ENCODE measurements at places on chromosomes 3 and 15.

GRCh38 chr3:172673210-172673679 is 37.6 kb downstream of the NCEH1 start:
- DNase-seq, result peak; percentile 78

GRCh38 chr15:57215326-57215725 is 161.0 kb upstream of the CGNL1 start:
- no peak for DNase-seq

DNA sequence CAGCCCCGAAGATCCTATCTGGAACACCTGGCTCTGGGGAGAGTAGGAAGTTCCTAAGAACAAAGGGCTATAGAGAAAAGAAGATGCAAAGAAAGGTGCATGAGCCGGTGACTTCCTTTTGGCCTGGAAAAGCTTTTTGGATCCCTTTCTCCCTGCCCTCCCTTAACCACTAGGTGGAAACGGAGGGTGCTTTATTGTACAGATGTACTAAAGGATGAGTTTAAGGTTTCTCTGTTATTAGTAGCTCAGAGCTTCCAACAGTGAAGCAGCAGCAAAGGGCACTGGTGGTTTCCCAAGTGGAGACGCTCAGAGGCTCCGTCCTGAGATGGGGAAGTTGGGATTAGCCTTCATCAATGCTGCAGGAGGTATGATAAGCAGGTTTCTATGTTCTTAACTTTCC is 5.9 kb upstream of the ADGRG7 start:
- DNase-seq, result peak; percentile 32

DNA sequence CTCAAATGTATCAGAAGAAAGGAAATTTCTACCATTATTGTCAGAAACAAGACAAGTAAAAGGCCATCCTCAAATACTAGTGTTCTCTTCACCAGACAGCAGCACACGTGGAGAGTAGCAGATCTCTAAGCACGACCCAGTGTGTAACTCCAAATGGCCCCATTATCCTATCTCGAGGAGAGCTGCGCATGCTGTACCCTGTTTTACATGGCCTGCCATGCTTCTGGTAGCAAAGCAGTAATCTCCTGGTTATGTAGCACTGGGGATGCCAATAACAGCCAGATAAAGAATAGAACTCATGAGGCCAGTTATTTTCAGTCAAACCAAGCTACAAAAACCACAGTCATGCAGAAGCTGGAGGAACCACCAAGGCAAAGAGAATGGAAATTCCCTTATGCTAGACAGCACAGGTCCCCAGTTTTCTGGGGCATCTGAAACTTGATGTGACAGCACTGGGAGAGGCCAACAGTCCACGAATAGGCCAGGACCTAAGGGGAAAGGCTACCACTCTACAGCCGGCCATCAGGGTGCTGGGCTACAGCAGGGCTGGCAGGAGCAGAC is 73.0 kb downstream of the LIPC start:
- no peak for DNase-seq

DNA sequence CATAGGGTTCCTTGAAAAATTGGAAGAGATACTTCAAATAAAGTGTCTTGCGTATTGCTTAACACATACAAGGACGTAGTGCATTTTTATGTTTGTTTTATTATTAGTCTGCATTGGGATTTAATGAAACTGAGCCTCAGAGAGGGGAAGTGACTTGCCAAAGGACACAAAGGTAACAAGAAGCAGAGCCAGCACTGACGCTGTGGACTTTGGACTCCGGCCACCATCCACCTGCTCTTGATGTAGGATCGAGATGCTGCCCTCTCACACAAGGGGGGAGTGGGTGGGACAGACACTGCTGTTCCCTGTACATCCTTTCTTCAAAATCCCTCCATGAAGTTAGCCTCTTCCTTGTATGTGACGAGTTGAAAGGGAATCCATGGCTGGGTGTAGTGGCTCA is 435.4 kb upstream of the RGMA start:
- no peak for DNase-seq

GRCh38 chr3:45546716-45547701 is 47.5 kb upstream of the LIMD1 start:
- DNase-seq, result peak; percentile 80

GRCh38 chr3:149970716-149971402 is at the start of gene PFN2:
Gene PFN2 (minus strand): TSS chr3:149970895. CDS start chr3:149970856, 39 bp downstream.
- DNase-seq, result peak; percentile 45

DNA sequence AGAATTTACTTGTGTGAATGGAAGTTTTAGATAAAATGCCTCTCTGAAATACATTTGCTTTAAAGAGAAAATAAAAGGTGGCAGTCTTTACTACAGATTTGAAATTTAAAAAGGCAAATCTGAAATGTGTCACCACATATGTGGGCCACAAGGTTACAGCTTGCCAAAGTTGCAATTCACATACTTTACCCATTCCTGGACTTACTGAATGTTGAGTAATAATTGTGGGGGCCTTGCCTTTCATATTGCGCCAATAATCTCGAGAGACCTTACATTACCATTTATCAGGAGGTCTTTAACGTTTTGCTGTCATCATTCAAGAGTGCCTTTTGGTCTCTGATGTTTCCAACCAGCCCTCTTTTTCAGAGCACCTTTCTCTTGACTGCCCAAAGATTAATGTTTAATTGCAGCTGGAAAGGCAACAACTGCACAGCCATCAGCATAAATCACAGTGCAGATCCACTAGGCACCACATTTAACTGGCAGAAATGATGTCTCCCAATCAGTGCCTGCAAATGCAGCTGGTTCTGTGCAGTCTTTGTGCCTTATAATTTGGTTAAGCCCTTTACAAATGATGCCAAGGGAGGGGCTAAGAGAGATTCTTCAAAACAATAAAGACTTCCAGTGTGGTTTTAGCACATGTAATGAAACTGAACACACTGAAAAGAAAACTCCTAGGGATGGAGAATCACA is 206.8 kb downstream of the MAGI1 start:
- DNase-seq, result no peak

- no peak for DNase-seq
Measured at GRCh38 chr3:115877615-115877899, 254.2 kb downstream of the GAP43 start.

DNA sequence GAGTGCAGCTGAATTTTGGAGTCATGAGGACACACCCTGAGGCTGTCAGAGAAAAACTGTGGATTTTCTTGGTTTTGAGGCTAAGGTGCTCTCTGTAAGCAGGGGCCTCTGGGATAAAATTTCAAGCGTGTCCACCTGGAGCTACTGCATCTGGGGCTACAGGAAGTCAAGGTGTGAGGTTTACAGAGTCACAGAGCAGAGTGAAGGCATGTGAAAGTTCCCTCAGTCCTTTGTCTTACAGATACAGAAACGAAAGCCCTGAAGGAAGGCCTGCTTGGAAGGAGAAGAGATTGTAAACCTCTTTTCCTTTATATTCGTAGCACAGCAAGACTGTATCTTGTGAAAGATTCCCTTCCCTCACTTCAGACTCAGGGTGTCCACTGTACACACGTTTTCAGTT is 138.6 kb downstream of the OPA1 start:
- DNase-seq, result no peak

GRCh38 chr15:88061452-88061851 is 195.1 kb downstream of the NTRK3 start:
- no peak for DNase-seq

DNA sequence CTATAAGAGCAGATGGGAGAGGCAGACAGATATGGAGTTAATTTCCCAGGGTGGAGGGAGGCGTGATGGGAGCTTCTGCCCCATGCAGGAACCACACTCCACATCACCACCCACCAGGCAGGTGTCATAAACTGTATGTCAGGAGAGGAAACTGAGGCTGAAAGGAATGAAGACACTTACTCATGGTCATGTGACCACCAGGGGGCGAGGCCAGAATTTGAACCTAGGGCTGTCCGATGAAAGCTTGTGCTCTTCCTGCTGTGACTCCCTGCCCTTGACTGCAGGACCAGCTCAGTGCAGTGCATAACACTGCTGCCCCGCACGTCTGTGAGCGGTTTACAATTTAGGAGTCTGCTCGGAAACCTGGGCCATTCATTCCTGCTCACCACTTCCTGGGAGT is 28.8 kb downstream of the NUP210 start:
- no peak for DNase-seq

GRCh38 chr3:46709157-46709654 is 8.0 kb downstream of the TMIE start:
- no peak for DNase-seq

DNA sequence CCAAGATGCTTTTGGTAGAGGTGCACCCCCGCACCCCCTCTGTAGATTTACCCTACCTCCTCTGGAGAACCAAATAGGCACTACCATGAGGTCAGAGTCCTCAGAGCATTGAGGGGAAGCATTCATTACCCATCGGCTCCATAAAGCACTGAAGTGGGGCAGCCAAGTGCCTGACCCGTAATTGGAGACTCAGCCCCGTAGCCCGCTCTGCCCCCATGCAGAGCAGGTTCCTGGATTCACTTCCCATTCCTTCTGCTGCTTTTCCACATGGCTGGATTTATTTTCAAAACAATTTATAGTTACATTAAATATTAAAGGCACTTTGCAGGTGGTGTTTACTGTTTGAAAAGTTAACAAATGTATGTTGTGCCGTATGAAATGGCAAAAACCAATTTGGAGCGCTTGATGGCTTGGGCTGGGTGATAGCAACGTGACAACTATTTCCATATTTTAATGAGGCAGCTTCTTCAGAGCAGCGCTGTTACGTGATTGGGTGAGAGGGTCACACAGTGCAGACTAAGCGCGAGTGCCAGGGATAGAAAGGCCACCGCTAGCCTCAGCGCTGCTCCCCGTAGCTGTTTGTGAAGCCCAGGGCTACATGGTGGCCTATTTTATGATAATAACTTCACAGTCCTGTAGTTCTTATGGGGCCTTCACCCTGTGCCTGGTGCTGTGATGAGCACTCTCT is 373.8 kb upstream of the PROK2 start:
- DNase-seq, result no peak

GRCh38 chr3:15629860-15630597 is 28.5 kb downstream of the BTD start:
- peak; percentile 82 for DNase-seq

DNA sequence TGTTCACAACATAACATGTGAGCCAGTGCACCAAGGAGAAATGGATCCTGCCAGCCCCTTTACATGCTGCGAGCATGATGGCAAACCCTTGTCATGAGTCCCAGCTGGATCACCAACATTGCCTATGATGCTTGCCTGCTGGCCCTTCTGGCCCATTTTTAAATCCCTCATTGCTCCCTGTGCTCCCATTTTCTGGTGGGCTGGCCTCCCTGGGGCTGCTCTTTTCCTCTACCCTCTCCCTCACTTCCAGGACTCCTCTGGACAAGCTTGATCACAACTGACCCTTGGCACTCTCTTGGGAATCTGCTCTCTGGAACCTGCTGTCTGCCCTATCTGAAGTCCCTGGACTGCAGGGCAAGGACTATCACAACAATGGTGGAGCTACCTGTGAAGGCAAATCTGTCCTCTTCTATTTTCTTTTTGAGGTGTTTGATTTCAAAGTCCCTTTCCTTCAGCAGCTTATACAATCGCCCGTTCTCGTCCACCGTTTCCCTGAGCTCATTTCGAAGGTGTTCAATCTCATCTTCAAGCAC is 16.3 kb downstream of the CCDC13 start:
- DNase-seq, result no peak

- DNase-seq, result no peak
Measured at GRCh38 chr15:57256939-57257338, 119.4 kb upstream of the CGNL1 start.

- DNase-seq, result no peak
Measured at GRCh38 chr3:9757427-9757826, 7.7 kb downstream of the OGG1 start.

DNA sequence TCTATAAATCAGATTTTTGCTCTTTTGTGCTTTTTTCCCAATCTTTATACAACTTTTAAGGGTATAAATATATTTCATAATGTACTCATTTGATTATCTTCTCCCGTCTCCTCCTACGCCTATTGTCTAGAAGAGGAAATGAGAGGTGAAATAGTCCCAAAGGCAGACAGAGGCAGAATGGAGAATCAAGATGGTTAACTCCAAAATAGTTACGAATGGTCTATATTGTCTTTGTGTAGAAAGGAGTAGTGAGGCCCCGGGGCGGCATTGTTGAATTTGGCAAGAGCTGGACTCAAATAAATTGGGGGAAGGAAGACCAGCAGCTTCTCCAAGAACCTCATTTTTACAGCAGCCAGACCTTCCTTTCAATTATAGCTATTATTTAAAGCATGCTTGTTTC is 23.9 kb downstream of the ITPR1 start:
- DNase-seq, result peak; percentile 47

DNA sequence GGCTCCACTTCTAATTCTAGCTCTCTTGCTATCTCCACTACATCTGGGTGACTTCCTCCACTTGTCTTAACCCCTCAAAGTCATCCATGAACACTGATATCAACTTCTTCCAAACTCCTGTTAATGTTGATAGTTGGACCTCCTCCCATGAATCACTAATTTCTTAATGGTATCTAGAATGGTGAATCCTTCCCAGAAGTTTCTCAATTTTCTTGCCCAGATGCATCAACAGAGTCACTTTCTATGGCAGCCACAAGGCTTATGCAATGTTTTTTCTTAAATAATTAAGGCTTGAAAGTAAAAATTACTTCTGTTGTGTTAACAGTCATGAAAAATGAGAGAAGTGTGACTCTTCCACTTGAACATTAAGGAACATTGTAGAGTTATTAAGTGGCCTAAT is 164.3 kb downstream of the PCCB start:
- DNase-seq, result no peak

- DNase-seq, result no peak
Measured at GRCh38 chr3:39118079-39118478, 10.6 kb downstream of the TTC21A start.

DNA sequence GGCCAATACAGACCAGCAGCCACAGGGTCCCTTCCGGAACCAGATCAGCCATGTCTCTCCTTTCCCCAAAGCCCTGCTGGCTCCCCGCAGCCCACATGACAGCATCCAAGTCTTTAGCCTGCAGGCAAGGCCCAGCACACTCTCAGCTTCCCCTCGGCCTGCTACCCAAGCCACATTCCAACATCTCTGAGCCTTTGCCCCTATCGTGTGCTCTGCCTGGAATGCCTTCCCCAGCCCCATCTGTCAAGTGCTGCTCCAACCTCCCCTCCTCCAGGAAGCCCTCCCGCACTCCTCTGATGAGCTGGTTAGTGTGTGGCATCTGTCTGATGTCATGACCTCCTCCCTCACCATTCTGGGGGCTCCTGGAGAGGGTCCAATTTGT is 8.5 kb downstream of the PLXND1 start:
- DNase-seq, result no peak

GRCh38 chr15:59177317-59177660 is 29.4 kb upstream of the LDHAL6B start:
- DNase-seq, result peak; percentile 87

DNA sequence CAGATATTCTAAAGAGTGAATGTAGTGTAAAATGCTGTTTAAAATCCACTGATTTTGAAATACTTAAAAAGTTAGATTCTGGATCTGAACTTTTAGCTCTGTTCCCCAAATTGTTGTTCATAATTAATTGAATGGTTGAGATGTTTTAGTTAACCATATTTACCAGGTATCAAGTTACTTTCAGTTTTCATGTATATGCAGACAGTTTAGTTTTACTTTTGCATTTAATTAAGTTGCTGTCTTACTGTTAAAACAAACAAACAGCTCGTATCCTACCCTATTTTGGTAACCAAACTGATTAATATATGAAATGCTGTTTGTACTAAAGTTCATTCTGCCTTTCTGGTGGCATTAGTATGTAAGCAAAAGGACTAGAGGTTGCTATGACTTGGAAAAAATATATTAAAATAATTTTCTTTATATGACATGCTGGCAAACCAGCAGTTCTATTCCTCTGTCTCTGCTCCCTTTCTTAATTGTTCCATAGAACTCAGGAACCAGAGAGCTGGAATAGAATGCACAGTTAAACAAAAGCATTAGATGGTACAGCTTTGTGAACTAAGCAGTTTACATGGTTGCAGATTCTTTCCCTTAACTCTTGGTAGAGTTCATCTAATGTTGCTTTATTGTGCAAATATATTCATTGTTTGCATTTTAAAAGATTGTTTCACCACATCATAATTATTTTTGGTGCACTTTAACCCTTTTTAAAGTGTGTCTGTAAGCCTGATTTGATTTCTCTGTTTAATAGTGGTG is 39.5 kb upstream of the SCAANT1 start:
- no peak for DNase-seq
